Mesenteric fat pad (tissue), 1 donor: ENCODE measurements at places on chromosomes 4 and X.

- DNase-seq: no peak
These were observed 176.9 kb downstream of the DCTD start for GRCh38 chr4:182740256-182740655.

- no peak for DNase-seq
These were observed 54.9 kb downstream of the PGRMC2 start for GRCh38 chr4:128232719-128233118.

- no peak for DNase-seq
These were observed 1.0 kb upstream of the SFRP2 start for GRCh38 chr4:153789741-153790499.

GRCh38 chrX:46698691-46699090 is 60.2 kb downstream of the SLC9A7 start:
- no peak for DNase-seq

DNA sequence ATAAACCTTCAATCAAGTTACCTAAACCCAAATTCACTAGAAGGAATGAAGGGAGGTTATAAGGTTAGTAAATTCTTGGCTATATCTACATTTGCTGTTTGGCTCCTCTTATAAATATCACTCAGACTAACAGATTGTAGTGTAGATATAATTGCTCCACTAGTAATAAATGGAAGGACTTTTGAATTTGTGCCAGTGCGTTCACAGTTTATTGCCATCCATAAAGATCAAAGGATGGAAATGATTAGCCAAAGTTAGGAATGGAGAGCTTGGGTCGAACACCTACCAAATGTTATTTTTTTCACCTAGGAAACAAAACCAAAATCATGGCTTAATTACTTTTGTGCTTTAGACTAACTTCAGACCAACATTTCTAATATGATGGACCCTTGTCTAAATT is 9.2 kb downstream of the DTHD1 start:
- no peak for DNase-seq
